ENCODE measurements at places on chromosomes 1 and 21. TPM values are rescaled to one million over a fixed set of nuclear protein-coding genes. Genes with fewer than 3 reads are reported as not detected.

PWP2 gene
- 15.7 TPM for total RNA-seq

- no peak for DNase-seq
Measured at GRCh38 chr1:153155541-153155940, 4.9 kb upstream of the SPRR2G start.

- DNase-seq: no peak
Measured at GRCh38 chr1:221801773-221802516, 60.1 kb upstream of the DUSP10 start.

GRCh38 chr1:196183941-196184340, 424.3 kb downstream of the KCNT2 start:
- no peak for DNase-seq

TCHHL1 gene
- not detected for total RNA-seq

DNA sequence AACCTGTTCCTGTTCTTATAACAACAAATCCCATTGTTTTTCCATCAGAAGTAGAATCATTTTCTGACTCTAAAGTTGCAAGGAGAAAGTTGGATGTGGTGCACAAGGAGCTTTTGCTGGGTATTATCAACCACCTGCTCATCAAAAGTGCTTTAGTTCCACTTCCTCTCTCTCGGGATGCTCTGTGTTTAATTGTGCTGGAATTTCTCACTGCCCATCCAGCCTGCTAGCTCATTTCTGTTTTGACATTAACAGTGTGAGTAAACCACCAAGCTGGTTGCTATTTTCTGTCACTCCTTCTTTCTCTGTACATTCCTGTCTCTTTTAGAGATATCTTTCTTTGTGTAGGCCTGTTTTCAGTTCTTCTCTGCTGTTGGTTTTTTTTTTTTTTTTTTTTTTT, 6.0 kb downstream of the KDM4A start:
- no peak for DNase-seq

- no peak for DNase-seq
Measured at GRCh38 chr1:57532299-57532698, 108.4 kb upstream of the DAB1 start.

PRR9 gene
- not detected for total RNA-seq

- no peak for DNase-seq
Measured at GRCh38 chr1:28985427-28985826, 71.1 kb downstream of the EPB41 start.

DNA sequence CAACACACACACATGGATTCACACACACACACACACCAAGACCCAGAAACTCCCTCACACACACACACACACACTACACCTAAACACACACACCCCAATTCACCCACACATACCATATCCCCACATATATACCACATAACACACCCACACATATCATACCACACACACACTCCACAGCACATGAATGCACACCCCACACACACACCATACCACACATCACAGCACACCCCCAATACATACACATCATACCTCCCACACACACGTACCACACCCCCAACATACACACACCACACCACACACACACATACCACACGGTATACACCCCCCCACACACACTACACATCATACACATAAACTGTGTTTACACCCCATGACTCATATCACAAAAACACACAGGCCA, 80.0 kb downstream of the DMRTB1 start:
- DNase-seq: no peak

GRCh38 chr1:229437443-229437842, 3.5 kb upstream of the ACTA1 start:
- DNase-seq: no peak

DNA sequence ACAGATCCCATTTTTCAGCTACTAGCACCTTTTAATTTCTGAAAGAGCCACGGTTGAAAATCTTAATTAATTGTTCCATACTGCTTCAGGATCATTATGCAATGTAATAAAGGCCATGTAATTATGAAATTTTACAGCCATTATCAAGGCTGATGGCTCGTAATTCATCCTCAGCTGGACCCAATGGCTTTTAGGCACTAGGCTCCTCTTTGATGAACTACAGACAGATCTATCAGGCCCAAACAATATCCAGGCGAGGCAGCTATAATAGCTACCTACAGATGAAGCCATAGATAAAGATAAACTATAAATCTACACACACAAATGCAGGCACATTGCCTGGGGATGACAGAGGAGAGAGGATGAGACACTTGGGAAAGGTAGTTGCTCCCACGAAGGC, 110.5 kb upstream of the USH2A start:
- no peak for DNase-seq

DNA sequence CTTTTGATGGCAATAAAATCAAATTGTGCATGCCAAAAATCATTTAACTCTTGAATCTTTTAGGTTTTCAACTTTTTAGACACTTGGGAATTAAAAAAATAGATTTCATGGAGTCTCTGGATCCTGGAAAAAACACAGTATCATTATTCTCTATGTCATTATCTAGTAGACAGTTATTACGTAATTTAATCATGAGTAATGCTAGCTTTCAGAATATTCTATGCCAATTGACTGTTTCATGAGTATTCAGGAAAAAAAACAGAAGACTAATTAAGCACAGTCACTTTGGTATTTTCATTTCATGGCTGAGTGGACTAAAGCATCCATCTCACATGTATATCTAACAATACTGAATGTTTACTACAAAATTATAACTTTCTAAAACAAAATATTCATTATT, 44.0 kb downstream of the ODF2L start:
- no peak for DNase-seq

GRCh38 chr1:226691247-226691646, 47.8 kb downstream of the ITPKB start:
- peak; percentile 79 for DNase-seq

DNA sequence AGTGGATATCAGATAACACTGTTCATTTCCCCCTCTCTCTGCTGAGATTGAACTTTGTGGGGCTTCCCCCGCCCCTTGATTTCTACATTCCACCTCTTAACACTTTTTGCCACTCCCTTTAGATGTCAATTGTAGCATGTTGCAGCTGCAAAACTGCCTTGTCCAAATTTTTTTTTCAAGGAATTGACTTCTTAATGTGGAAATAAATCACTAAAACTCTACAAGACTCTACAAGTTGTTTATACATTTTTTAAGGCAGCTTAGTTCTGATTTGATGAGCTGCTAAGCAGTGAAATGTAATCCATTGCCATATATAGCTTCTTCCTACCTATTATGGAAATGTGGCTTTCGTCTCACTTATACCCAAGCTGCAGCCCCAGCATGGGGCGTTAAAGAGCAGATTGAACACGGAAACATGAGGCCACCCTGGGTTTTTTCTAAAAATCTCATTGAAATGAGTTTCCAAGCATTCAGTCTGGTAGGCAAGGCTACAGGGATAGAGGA, 132.2 kb downstream of the SYT2 start:
- DNase-seq: no peak

DNA sequence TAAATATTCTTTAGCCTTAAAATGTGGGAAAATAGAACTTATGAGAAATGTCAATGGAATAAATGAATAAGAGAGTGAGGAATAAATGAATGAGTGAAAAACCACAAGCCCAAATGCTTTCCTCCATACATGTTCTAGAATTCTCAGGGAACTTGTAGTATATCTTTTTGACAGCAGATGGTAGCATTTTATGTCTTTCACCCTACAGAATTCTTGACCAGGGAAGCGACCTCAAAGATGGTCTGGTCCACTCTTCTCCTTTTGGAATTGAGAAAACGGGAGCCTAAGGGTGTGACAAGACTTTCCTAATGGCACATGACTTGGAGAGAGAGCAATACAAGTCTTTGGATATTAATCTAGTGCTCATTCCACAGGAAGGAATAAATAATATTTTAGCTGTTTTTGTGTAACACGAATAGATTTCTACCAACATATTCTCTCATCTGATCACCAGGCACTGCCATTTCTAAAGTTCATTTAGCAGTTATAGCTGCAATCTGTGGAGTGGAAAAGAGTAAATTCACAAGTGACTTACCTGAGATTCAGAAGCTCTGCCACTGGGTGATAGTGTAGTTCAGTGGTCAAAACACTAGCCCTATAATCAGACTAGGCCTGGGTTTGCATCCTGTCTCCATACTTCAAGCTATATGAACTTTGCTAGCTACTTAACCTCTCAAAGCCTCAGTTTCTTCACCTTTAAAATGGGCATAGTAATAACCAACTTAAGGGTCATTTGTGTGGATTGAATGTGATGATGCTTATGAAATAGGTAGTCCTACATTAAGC, 15.0 kb upstream of the F5 start:
- DNase-seq: no peak

DNA sequence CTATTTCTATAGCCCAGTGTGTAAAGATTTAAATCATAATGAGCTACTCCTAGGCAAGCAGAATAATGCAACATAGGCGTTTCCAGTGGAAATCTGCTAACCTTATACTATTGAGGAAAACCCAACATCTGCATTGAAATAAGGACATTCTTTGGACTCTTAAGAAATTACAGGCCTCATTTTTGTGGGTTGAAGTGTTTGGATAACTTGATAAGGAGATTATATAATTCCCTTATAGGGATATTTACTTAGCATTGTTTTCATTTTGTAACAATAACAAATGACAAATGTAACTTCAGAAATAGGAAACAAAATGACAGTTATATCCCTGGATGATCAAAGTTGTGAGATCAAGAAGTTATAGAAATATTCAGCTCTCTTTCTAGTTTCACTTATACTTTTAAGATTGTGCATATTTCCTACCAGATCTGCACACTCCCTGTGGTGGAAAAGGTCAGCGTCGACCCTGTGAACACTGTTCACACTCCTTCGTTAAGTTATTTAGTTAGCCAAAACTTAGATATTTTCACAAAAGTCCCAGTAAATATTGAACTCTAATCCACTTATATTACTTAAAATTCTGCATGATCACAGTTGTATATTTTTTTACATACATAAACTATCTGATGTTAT, 284.4 kb upstream of the C1orf105 start:
- no peak for DNase-seq

AMPD2 gene
- 140 TPM for total RNA-seq

SPRR2A gene
- not detected for total RNA-seq

SIPA1L2 gene
- 2.2 TPM for total RNA-seq

DNA sequence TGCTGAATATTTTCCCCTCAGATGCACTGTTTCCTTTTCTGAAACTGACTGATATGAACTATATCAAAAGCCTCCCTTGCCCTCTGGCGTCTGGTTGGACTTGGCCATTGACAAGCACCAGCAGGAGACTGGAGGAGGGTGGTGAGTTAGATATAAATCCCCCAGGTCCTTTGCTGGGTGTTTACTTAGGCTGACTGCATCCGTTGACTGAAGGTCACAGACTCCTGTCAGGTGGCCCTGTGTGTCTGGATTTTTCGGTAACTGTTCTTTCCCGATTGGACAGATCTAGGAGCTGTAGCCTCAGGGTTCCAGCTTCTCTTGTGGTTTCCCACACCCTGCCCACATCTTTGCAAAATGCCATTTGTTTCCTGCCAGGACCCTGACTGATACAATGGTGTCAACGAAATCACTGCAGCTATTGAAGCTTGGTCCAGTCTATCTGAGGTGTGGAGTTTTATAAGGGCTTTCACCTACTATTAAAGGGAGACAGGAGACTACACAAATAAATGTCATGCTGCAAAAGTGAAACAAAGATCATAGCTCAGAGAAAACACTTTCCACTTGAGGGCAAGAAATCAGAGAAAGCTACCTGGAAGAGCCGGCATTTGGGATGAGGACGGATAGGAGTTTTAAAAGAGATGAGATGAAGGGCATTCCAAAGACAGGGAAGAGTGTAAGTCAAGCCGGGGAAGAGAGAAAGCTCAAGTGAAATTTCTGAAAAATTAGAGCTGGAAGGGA, 1.5 kb upstream of the MAGI3 start:
- peak; percentile 22 for DNase-seq

RAP1GAP gene
- 0.19 TPM for total RNA-seq

GRCh38 chr1:168792142-168792541, 63.1 kb upstream of the DPT start:
- no peak for DNase-seq

DNA sequence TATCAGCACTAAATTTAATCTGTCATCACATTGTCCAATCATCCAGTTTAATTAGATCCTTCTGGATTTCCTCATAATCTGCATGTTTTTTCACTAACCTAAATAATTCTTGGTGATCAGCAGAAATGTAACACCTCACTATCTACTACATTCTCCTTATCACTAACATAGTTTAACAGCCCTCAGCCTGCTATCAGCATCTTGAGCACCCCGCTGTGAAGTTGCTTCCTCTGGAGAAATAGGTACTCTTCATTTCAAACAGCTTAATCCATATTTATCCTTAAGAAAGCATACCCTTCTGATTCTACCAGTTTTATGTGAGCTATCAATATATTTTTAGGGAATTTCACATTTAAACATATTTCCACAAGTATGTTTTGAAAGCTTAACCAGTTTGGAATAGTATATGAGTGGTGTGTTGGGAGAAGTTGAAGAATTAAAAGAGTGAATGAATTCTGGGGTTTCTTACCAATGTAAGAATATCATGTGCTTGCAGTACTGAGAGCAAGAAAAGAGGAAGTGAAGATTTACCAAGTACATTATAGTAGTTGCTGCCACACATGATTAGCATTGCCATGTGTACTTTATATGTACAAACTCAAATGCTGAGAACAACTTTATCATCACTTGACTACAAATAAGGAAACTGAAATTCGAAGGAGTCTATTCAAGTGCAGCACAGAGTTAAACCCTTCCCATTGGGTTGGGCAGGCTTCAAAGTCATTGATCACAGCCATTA, 771.1 kb upstream of the ADGRL4 start:
- no peak for DNase-seq

GRCh38 chr1:35173491-35173890, 19.5 kb downstream of the SFPQ start:
- no peak for DNase-seq

- no peak for DNase-seq
Measured at GRCh38 chr21:37424396-37424795, 57.8 kb downstream of the DYRK1A start.

TGFB2 gene
- not detected for total RNA-seq

CHIT1 gene
- total RNA-seq: 0.60 TPM

GRCh38 chr1:941588-942383, 17.3 kb downstream of the NOC2L start:
- DNase-seq: no peak

DNA sequence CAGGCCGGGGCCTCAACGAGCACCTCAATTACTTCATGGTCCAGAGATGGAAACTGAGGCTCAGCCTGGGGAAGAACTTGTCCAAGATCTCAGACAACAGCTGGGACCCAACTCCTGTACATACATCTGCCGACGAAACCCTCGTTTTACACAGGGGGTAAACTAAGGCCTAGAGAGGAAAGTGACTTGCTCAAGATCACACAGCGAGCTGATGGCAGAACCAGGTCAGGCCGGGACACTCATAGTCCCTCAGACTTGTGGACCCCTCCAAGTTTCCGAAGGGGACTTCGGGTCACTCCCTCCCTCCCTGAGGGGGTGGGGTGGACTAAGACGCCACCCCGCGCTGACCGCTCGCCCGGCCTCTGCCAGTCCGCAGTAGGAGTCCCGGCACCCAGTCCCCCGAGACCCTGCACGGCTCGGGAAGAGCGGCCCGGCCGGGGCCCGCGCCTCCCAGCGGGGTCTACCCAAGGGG, 430 bp downstream of the WASF2 start:
- DNase-seq: peak; percentile 25

- DNase-seq: no peak
Measured at GRCh38 chr1:23092447-23092846, 73.2 kb downstream of the KDM1A start.

All from CD8-positive, alpha-beta T cell (primary cell).